Renal pelvis (tissue), 12 donors: ENCODE measurements at places on chromosomes 3 and 15. TPM values are rescaled to one million over a fixed set of nuclear protein-coding genes. Genes with fewer than 3 reads are reported as not detected.

TRIM71 gene
- polyA plus RNA-seq: 8.9 TPM

DUOXA2 gene
- not detected for polyA plus RNA-seq

DNA sequence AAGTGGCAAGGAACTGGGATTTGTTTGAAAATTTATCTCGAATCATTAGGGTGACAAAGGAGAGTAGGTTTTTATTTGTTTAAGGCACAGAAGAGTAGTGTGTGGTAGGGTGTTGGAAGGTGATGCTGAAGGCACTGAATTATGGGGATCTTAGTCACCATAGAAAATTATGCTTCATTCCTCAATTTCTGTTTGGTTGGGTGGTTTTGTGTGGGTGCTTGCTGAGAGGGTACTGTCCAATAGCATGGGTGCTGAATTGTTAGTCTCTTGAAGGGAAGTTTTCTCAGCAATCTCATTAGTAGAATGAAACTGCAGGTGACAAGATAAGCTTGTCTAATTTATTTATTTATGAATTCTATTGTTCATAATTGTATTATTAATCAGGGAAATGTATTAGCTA, 610.9 kb downstream of the AGBL1 start:
- DNase-seq: peak; percentile 38

DNA sequence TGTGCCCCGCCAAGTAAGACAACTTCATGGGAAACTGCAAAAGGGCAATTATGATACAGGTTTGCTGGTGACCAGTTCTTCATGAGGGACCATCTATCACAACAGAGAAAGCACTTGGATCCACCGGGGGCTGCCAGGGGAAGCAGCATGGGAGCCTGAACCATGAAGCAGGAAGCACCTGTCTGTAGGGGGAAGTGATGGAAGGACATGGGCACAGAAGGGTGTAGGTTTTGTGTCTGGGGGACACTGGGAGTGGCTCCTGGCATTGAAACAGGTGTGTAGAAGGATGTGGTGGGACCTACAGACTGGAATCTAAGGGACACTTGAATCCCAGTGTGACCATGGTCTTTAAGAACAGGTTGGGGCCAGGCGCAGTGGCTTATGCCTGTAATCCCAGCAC, 22.6 kb downstream of the MKRN2 start:
- DNase-seq: no peak

- peak; percentile 54 for DNase-seq
Measured at GRCh38 chr15:59688423-59688781, 718 bp downstream of the BNIP2 start.

DNA sequence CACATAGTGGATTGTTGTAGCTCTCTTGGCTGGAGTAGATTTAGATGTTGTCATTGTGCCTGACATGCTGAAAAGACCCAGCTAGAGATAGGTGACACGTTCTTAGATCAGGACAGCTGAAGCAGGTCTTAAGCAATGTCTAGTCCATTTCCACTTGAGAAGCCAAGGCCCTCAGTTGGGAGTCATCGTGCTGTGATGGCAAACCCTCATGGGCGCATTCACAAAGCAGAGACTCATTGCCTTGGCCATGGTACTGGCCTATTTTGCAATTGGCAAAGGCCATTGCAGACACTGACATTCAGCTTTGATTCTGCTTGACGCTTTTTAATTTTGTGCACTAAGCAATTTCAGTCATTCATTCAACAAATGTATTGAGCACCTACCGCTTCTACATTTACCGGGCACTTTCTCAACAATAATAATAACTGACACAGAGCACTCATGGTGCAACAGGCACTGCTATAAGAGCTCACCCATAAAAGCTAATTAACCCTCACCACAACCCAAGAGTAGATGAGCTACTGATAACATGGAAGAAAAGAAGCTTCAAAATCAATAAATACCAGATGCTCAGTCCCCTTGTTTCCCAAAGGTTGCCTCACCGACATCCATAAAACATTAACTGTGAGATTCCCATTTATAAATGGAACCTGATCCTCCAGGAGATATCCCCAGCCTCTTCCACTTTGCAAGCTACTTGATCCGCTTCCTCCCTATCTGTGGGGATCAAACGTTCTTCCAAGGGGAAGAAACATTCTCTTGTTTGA, 200.1 kb downstream of the TLE3 start:
- no peak for DNase-seq

DNA sequence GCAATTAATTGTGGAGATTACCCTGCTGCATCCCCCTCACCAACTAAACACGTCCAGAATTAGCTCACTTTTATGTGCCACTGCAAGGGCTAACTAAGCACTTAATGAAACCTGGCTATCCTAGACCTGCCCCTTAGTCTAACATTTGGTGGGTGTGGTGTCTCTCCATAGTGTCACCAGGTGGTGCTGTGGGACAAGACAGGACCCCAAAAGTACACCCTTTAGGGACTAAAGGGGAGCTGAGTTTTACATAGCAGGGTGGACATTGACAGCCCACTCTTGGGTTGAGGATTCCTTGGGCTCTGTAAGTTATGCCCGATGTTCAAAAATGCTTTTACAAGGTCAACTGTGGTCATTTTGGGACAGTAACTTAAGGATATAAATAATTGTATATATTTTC, 5.7 kb downstream of the DUT start:
- DNase-seq: no peak

- DNase-seq: no peak
Measured at GRCh38 chr3:194272221-194272620, 78.9 kb downstream of the CPN2 start.

DNA sequence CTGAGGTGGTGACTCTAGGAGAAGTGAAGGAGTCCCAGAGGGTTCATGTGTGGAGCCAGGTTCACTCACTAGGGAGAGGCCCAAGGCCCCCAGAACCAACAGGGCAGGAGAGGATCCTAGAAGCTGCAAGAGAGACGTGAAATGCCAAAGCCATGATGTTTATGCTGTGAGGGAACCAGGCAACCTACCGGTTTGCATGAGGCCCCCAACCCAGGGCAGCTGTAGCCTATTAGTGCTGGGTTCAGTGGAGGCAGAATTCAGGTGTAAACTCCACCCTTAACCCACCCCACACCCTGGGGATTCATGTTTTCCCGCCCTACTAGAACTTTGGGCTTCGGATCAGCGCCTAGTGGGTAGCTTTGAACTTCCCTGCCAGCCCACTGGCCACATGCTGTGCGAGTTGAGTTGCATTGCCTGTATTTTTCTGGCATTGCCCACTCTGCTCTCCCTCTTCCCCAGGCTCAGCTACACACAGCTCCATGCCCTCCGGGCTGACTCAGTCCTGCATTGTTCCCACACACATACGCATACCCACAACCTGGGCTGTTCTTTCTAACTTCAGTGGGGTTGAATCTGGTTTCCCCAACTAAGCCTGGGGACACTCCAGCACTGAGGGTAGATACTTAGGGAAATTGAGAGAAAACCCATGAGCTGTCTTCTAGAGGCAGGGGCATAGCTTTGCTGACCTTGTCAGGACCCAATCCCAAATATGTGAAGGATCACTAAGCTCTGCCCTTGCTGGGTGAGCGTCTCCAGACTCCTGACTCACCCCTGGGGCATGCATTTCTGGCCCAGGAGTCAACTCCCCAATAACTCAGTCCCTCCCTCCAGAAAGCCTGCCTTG, 2.0 kb upstream of the ZBTB47 start:
- DNase-seq: no peak

DNA sequence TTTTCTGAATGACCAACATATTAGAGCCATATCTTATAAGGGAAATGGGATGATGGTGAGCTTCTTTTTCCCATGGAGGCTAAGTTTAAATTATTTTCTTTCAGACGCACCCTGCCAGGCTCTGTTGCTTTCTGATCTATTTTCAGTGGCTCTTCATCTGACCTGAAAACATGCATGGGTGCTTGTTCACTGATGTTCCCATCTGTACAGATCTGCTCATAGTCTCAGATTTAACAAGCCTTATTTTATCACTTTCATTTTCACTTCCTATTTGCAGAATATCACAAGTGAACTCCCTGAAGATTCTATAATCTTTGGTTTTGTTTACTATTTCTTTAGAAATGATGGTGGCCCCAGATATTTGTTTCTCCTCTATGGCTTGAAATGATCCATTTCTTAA, 31.1 kb upstream of the SUCLG2 start:
- no peak for DNase-seq

DNA sequence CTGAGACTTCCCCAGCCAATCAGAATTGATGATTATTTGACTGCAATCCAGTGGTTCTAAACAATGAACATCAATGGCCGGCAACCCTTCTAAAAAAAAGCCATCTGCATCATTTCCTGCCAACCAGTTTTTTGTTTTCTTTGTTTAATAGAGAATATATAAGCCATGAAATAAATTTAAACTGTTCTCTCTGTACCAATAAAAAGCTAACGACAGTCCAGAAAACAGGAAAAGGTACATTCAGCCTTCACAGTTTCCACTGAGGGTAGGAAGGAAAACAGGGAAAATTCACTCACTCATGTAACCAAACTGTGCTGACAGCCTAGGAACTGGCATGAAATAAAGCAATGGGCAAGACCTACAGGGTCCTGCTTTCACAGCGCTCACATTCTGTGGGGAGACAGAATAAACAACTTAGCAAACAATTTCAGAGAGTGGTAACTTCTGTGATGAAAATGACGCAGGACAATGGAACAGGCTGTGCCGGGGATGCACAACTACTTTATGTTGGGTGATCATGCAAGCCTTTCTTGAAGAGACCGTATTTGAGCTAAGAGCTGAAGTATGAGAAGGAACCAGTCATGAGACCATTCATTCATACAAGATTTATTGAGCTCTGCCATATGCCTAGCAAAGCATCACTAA, 630.1 kb downstream of the MAGI1 start:
- DNase-seq: no peak

- no peak for DNase-seq
Measured at GRCh38 chr3:24648063-24648462, 153.4 kb upstream of the THRB start.

- no peak for DNase-seq
Measured at GRCh38 chr15:83268147-83268546, 16.3 kb downstream of the BNC1 start.

DNA sequence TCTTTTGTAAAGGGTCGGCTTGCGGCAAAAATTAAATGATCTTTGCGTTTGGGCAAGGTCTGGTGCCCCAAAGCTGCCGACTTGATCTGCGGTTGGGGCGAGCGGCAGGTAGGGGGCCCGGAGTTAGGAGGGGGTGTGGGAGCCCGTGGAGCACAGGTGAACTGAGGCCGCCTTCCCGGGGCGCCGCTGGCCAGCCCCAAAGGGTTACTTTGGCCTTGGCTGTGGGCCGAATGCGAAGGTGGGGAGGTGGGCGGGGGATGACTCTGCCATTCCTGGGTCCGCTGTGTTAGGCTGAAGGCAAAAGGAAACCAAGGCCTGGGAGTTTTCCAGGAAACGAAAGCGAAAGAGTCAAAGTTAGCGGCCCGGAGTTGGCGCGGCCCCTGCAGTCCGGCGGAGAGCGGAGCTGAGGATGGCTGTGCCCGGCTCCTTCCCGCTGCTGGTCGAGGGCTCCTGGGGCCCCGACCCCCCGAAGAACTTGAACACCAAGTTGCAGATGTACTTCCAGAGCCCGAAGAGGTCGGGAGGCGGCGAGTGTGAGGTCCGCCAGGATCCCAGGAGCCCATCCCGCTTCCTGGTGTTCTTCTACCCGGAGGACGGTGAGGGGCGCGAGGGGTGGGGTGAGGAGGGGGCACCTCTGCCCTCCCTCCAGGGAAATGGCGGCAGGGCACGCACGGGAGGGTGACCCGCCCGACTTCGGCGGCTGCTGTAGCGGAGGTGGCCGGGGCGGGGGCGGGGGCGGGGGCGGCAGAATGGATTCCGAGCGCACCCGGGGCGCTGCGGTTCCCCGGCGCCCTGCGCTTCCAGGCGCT, at the start of gene PARP14:
TSS of gene PARP14 (plus strand) at position 365 of the 809 bp plus-strand sequence. CDS start at position 410, 45 bp downstream.
- peak; percentile 72 for DNase-seq

GRCh38 chr15:68364028-68364659, 67.8 kb downstream of the ITGA11 start:
- DNase-seq: no peak

DNA sequence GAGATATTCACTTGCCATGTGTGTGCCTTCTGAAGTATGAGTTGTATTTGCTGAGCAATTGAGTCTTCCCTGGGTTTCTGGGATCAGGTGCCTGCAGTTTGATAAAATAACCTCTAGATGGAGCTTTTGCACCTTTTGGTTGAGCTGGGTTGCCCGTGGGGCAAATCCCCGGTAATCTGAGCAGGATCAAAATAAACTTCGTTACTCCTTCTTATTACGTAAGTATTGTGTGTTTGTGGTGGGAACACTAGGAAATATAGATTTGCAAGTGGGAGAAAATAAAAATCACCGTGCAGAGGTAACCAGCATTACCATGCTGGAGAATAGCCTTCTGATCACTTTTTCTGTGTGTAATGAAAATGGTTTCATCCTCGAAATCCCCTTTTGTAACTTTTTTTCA, 277.4 kb upstream of the NR2E3 start:
- DNase-seq: no peak

DNA sequence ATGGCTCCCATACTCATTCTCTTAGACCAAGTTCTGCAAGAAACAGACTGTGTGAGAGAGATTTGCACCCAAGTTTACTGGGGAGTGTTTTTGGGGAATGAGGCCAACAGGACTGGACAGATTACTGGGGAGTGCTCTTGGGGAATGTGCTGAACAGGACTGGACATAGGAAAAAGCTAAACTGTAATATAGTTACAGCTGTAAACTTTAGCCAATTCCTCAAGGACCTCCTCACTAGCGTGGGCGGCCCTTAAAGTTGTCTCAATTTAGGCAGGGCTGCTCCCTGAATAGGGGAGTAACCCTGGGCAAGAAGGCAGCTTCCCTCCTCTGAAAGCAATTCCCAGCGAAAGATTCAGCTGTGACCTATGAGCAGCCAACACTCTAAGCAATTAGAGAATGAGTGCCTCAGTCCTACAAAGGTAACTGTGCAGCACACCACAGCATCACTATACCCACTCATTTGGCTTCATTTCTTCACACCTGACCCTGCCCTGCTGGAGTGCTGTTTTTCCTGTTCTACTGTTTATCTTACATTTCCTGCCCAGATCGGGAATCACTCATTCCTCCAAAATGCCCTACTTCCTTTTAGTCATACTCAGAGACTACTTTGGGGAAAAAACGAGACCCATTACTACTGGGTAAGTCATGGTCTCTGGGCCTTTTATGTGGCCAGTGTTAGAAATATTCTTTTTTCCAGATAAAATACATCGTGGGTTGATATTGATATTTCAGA, 41.3 kb upstream of the TRIM42 start:
- no peak for DNase-seq
